ENCODE measurements at places on chromosomes 3 and 15.
A peak's percentile ranks its signal among the peaks of the same experiment; 100 is the strongest.

DNA sequence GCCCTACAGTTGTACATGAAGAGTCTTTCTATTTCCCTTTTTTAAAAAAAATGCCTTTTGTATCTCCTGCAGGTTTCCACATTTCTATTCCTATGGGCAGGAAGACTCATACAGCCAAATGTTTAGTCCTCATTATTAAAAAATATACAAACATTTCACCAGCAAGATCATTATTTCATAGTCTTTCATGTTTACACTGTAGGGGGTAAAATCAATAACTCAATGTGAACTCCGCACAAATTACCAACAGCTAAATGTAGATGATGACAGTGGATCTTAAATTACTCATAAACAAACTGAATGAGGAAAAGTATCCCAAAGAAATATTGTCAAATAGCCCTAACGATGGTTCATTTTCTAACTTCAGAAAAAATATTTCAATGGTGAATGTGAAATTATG, 99.5 kb downstream of the MAGI1 start:
- DNase-seq, result no peak

DNA sequence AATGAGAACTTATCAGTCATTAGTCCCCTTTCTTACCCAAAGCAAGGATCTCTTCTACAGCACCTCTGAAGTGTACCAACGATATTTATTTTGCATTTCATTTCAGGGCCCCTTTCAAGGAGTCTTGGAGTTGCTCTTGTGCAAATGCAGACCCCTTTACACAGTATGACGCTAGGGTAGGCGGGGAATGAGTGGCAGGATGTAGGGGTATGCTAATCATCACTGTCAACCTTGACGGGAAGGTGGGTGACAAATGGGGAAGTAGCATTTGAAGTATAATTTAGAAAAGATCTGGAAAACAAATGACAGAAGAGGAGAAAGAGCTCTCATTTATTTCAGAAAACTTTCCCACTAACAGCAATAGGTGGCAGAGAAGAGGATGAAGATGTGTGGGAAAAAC, 94.4 kb downstream of the LRRN1 start:
- no peak for DNase-seq

DNA sequence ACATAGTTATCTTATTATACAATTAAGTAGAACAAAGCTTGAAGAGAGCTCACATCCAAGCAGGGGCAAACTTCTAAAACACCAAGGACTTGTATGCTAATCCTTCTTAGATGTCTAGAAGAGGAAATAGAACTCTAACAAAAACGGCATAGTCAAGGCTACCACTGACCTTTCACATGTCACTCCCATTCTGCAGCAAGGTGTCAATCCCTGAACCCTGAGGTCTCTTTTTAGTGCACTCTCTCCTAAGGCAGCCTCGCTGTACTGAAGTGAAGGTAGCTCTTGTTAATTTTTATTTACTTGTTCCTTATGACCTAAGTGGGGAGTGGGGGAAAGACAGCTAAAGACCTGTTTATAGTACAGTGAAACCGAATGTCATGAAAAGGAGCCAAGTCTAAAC, 506.5 kb downstream of the FOXP1 start:
- no peak for DNase-seq

GRCh38 chr3:18237251-18238005, 187.7 kb downstream of the SATB1 start:
- peak; percentile 35 for DNase-seq

GRCh38 chr3:131550562-131551465, 48.0 kb upstream of the MRPL3 start:
- DNase-seq, result no peak

GRCh38 chr3:8320711-8321458, 180.7 kb upstream of the LMCD1 start:
- no peak for DNase-seq

GRCh38 chr3:60076331-60076730, 1026.5 kb upstream of the CFAP20DC start:
- DNase-seq, result no peak

- no peak for DNase-seq
Observed at GRCh38 chr3:108511055-108511454, 659 bp upstream of the MYH15 start.

DNA sequence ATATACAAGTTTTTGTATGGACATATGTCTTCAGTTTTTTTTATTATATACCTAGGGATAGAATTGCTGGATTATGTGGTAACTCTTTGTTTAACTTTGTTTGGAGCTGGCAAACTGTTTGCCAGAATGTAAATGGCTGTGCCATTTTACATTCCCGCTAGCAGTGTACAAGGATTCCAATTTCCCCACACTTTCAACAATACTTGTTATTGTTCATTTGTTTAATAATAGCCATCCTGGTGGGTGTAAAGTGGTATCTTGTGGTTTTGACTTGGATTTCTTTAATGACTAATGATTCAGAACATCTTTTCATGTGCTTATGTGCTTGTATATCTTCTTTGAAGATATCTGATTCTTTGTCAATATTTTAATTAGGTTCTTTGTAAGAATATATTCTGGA, 64.4 kb downstream of the ZNF609 start:
- DNase-seq, result no peak

DNA sequence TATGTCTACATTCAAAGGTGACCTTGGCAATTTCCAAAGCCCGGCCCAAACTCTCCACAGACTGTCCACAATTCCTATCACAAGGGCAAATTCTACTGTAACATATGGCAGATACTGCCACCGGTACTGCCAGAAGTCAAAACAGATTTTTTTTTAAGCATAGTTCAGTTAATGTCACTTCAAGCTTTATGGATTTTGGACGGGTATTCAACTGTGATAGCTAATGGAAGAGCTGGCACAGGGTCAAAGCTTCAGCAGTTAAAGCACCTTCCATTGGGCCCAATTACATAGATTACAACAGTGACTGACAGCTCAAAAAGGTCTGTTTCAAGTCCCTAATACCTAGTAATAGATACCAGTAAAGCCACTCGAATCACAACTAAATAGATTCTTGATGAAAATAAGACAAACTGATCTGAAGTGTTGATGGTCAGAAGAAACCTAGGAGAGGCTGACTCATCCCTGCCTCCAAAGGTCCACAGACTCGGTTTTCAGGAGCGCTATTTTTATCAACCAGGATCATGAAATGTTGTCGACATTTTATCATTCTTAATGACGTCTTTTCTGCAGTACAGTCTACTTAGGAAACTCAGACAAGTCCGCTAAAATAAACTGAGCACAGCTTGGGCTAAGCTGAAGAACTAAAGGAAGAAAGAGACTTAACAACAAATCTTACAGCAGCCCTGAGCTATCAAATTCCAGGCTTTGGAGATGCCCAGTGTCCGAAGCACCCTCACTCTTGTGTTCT, 38.7 kb downstream of the ANXA2 start:
- DNase-seq, result no peak

DNA sequence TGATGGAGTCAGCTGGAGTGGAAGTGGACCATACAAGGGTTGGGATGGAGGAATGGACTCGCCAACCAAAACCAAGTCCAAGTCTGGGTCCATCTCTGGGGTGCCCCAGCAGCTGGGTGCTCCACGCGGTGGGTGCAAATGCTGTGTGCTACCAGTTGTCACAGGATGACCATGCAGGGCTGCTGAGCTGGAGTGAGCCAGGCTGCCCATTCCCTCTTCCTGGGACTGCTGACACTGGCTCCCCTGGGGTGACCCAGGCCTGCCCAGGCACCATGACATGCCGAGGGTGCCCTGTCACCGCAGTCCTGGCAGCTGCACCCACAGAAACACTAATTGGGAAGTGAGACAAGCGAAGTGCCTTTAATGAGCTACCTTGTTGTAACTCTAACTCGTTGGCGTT, 140.2 kb downstream of the TPRA1 start:
- DNase-seq, result no peak

DNA sequence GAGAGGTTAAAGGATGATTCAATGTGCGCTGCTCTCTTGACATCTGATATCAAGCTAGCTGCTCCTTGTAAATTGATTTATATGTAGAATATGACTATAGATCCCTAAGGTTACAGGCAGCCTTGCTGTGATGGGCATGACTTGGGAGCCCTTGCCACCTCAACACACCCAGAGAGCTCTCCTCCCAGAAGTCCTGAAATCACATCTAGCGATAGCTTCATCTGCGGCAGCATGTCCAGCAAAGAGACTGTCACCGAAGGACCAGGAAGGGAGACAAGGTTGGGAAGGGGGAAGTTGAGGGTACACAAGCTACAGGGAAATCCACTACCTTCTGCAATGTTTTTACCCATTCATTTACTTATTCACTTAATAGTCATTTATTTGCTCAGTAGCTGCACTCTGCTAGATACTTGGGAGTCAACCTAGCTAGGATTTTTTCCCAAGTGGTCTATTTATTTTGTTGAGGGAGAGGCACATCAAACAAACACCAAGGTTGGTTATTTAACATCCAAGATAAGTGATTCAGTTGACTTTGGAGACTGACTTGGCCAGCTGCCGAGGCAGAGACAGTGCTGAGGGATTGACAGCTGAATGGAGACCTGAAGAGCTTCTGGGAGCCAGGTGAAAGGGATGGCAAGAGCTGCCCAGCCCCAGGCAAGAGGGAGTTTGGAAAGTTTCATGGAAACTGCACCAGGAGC, 205.8 kb upstream of the IL12A start:
- DNase-seq, result no peak

GRCh38 chr15:29534378-29534777, 264.8 kb upstream of the NSMCE3 start:
- no peak for DNase-seq
